HEK293T (cell line): ENCODE measurements at places on chromosomes 11 and 22.

DNA sequence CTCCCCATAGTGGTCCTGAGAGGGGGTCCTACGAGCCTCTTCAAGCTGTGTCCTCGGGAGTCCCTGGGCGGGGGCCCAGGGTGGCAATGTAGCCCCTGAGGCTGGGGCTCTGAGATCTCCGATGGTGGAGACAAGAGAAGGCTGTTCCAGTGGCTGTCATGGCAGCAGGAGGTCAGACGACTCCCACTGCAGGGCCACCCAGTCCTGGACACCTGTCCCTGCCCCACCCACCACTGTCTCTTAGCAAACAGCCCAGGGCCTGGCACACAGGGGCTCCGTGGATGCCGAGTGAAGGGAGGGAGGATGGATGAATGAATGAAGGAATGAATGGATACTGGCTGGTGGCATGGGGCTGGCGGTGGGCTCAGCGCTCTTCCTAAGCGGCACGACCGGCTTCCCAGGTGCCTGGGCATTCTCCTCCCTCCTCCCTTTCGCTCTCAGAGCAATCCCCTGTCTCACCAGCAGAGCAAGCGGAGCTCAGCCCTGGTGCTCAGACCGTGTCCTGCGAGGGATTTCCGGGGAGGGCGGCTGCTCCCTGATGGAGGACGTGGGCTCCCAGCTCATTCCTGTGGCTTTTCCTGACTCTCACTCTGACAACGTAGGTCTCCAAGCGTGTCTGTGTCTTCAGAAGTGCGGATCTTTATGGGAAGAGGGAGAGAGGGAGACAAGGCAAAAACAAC, 1272.6 kb downstream of the BRD1 start:
- DNase-seq, result no peak

DNA sequence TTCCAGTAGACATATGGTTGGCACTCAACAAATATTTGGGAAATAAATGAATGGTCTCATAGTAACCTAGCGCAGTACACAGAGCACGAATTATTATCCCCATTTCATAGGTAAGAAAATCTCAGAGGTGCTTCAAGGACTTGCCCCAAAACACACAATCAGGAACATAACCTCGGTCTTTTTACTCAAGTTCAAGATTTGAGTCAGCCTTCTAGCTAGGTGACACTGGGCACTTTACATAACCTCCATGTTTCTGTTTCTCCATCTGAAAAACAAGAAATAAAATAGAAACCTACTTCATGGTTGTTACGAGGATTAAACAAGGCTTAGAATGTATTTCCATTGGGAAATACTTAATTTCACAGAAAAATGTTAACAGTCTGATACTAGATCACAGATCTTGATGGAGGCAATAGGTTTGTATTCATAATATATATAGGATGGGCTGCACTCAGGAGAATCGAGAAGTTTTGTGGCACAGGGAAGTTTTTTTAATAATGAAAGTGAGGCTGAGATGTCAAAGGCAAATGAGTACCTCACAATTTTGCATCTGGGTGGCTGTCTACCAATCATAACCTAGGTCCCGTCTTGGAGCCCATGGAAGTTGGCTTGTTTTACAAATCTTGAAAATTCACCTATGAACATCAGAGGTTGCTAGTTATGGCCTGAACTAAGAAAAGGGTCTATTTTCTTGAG, 147.4 kb upstream of the ZC3H12C start:
- DNase-seq, result no peak

- DNase-seq, result no peak
These were observed 21.1 kb downstream of the UBASH3B start for GRCh38 chr11:122676638-122677037.

- peak; percentile 80 for DNase-seq
These were observed 69.0 kb upstream of the SYT13 start for GRCh38 chr11:45354976-45355705.

DNA sequence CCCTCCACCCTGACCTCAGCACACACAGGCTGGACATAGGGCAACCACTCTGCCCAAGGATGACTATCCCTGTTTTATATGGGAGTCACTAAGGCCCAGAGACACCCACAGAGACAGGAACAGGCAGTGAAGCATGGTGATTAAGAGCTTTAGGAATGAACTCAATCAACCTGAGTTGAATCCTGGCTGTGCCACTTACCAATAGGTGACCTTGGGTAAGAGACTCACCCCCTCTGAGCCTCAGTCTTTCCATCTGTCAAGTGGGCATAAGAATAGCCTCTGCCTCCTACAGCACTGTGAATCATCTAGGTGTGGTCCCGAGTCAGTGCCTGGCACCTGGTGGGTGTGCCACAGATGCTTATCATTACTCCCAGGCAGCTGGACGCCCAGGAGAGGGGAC, 6.8 kb downstream of the CRYBB1 start:
- DNase-seq, result no peak

GRCh38 chr11:75077316-75077715, 19.4 kb downstream of the OR2AT4 start:
- no peak for DNase-seq

GRCh38 chr22:28864878-28865596, 18.3 kb upstream of the ZNRF3 start:
- DNase-seq, result no peak

DNA sequence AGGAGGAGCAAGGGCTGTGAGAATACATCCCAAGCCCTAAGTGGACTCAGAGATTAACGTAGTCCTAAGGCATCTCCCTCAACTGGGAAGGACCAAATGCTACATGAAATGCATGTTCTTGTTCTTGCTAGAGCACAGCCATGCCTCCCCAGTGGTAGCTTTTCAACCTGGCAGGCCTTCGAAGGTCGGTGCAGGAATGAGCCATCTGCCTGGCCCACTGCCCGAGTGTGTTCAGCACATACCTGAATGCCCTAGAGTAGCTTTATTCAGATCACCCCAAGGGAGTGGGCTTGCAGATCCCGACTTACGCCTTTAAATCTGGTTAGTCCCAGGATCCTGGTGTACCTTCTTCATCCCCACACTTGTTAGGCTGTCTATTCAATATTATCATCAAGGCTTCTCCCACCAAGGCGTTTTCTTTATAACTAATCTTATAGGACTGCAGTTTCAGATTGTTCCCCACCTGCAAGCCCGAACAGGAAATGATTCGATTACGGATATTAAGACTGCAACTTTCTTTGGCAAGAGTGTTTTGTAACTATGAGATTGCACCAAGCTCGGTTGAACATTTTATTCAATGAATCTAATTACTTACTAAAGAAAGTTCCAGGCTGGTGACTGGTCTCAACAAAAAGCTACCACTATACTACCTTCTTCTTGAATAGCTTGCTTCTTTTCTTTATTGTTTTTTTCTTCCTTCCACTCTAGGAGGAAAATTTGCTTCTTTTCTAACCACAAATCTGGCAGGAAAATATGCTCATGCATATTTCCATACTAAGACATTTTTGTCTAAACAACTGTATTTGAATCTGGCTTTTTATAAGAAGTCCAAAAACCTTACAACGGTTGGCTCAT, 115.6 kb downstream of the SGSM3 start:
- no peak for DNase-seq

DNA sequence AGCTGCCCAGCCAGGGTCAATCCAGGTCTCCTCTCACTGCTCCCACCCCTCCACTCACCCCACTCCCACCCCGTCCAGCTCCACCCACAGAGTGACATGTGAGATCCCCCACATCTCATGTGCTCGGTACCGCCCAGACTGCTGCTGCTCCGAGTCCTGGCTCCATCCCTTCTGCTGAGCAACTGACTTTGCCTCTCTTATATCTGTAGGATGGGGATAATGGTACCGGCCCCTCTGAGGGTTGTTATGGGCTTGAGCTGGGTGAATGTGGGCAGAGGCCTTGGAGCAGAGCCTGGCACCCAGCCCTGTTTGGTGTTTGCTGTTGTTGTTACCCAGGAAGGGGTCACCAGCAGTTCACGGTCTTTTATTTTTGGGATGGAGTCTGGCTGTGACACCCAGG, 77.0 kb downstream of the ST3GAL4 start:
- DNase-seq, result no peak

DNA sequence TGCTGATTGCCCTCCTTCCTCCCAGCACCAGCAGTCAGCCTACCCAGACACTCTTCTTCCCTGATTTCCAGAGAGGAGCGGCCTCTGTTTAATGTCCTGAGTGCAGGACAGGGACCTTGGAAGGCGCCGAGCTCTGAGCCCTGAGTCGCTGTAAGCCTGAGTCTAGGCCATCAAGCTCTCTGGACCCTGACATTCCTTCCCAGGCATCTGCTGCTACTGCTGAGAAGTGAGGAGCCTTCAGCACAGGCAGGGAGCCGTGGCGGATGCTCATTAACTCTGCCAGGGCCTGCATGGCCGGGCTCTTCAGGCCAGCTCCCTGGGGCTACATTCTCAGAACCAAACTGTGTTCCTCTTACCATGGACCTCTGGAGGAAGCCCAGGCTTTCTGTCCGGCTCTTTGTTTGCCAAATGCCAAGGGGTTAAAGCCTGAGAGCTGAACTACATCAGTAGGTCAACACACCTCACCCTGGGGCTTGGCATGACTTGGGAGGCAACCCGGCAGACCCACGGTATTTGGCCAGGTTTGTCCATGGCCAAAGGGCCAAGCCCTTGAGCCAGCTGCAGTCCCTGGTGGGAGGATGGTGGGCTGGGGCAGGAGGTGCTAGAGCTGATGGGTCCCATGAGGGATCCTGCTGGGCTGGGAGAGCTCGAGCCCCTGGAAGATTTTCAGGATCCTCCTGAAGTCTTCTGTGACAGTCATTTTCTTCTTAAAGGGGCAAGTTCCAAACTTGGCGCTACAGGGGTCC, 721.4 kb downstream of the BRD1 start:
- DNase-seq, result no peak

DNA sequence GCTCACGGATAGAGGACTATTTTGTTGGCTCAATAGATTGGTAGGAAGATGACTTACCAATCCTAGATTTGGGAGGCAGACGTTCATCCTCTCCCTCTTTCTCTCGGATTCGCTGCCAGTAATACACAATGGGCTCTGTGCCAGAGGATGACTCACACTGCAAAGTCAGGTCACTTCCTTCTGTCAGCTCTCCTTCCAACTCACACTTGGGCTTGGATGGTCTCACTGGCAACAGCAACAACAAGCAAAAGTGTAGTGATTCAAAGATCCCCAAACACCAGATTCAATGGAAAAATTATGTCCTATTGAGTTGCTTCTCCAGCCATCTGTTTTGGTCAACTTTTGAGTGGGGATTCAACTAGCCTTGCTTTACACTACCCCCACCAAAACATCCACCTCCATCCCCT, 21.7 kb upstream of the HSPA8 start:
- DNase-seq, result peak; percentile 49

DNA sequence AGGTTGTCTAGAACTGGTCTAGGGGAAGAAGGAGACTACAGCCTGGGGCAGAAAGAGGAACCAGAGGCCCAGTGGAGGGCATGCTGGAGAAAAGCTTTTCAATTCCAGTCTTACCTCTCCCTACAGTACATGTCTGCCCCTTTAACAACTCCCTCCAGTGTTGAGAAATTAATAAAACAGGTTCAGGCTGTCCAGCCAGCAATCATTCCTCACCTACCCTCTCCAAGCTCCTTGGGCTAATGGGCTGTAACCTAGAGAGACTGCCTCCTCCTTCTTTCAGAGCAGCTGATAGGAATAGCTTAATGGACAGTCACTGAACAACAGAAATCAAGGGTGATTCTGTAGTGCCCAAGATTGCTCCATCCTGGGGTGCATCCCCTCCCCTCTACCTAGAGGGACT, 8.8 kb downstream of the SLC35F2 start:
- DNase-seq, result no peak

DNA sequence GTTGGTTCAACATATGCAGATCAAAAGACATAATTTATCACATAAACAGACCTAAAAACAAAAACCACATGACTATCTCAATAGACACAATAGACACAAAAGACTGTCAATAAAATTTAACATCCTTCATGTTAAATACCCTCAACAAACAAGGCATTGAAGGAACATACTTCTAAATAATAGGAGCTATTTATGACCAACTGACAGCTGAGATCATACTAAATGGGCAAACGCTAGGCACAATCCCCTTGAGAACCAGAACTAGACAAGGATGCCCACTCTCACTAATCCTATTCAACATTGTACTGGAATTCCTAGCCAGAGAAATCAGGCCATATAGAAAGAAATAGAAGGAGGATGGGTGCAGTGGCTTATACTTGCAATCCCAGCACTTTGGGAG, 50.3 kb upstream of the GLYAT start:
- DNase-seq, result no peak

GRCh38 chr11:65036931-65037330, 4.1 kb upstream of the SAC3D1 start:
- DNase-seq, result no peak

DNA sequence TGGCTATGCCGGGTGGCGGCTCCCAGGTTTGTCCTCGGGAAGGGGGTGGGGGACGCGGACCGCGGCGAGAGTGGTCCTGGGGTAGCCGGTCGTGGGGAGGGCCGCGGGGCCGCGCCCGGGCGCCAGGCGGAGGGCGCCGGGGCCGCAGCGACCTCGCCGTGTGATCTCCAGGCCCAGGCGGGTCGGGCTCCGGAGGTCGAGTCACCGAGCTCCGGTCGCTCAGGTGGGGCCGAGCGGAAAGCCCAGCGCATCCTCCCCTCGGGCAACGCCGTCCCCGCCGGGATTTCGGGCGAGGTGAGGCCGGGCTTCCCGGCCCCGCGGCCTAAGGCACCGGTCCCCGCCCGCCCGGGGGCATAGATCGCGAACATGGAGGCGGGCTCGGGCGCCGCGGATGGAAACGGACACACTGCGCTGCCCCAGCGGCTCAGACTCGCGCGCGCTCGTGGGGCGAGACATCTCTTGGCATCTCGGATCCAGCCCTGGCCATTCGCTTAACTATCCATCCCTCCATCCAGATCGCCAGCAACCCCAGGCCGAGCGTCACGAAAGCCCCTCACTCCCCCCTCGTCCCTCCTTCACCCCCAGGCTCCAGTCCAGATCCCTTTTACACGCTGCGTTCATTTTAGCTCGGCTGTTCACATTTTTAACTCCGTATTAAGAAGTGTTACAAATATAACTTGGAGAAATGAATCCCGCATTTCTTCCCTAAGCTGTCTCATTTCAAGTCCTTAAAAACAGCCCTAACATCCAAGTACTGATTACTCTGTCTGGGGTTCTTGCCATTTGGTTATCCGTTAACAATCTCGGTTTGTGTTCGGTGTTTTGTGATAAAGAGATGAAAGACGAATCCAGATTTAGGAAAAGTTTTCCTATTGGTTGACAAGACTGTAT, 460 bp downstream of the ZC3H12C start:
- peak; percentile 46 for DNase-seq

DNA sequence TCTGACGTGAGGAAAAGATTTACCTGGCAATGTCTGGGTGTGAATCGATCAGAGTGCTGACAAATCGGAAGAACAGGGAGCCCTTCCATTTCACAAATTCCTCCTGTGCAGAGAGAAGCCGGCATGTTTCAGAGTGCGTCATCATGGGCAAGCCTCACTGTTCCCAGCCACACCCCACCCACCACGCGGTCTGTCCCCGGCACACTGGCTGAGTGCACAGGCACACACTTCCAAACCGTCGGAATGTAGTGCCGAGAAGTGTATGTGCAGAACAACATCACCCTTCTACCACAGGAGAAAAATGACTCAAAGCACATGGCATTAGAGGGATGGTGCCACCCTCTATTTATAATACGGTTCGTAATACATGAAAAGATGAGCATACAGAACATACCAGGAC, 47.5 kb downstream of the NCAPD3 start:
- no peak for DNase-seq
